Sigmoid colon (tissue), 7 donors: ENCODE measurements at places on chromosomes 2 and 18. TPM values are rescaled to one million over a fixed set of nuclear protein-coding genes. Genes with fewer than 3 reads are reported as not detected.

- no peak within 1 kb of the TSS for H3K4me3 ChIP-seq
- H3K27me3 ChIP-seq, result peaks cover 31% of the 10 kb centered on the region
- no peaks in the 10 kb centered on the region for H3K4me1 ChIP-seq
- no peak for DNase-seq
- no peak within 1 kb of the TSS for H3K27ac ChIP-seq
- H3K36me3 ChIP-seq, result no peaks in the 10 kb centered on the region
Measured at GRCh38 chr2:11533278-11534070, at the start of gene GREB1. Gene GREB1, plus strand, starts transcription at chr2:11534045. Its CDS starts 22,570 bp downstream, at chr2:11556615.

DNA sequence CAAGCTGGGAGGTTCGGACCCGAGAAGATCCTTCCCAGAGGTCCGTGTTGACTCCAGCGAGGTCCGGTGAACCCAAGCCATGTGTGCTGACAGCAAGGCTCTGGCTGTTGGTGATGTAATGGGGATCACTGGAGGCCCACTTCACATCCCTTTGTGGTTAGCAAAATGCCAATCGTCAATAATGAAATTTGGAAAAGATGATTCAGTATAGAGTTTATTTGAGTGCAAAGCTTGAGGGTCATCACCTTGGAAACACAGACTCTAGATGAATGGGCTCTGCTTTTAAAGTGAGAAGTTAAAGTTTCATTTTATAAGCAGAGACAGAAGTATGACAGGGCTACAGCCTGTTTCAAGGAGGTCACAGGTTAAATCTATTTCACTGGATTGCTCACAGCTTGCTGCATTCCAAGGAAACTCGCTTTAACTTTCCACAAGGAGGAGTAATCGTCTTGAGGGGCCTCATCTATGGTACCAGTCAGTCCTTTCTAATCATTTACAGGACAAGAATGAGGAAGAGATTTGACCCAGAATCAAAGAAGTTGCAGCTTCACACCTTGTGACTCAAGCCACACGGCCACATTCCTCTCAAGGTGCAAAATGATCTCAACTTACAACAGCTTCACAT lies 140.5 kb downstream of the TPO start:
- H3K36me3 ChIP-seq, result no peaks in the 10 kb centered on the region
- H3K27me3 ChIP-seq, result no peaks in the 10 kb centered on the region
- no peak for DNase-seq
- H3K4me1 ChIP-seq, result peaks cover 10% of the 10 kb centered on the region

DNA sequence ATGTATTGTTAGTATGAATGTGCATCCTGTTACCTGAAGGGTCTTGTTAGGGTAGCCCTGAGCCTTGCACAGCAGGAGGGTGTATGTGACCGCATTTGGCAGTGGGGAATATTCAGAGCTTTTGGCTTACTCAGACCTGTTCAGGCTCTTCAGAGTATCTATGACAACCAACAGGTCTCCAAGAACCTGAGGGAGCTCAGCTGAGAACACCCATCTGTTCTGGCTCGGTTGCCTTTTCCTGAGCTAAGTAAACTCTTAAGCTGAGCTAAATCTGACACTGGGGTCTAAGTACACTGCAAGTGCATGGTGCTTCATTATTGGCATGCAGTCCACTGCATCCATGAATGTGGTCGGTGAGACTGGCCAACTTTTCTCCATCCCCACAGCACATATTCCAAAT lies 92.4 kb upstream of the CHST9 start:
- no peaks in the 10 kb centered on the region for H3K36me3 ChIP-seq
- no peak overlapping the region for H3K27ac ChIP-seq
- no peak for DNase-seq
- H3K27me3 ChIP-seq, result no peaks in the 10 kb centered on the region

The SLC9A4 gene
- total RNA-seq, result not detected

The UBR3 gene
- total RNA-seq, result 84.9 TPM

The PSMA8 gene
- total RNA-seq, result not detected

DNA sequence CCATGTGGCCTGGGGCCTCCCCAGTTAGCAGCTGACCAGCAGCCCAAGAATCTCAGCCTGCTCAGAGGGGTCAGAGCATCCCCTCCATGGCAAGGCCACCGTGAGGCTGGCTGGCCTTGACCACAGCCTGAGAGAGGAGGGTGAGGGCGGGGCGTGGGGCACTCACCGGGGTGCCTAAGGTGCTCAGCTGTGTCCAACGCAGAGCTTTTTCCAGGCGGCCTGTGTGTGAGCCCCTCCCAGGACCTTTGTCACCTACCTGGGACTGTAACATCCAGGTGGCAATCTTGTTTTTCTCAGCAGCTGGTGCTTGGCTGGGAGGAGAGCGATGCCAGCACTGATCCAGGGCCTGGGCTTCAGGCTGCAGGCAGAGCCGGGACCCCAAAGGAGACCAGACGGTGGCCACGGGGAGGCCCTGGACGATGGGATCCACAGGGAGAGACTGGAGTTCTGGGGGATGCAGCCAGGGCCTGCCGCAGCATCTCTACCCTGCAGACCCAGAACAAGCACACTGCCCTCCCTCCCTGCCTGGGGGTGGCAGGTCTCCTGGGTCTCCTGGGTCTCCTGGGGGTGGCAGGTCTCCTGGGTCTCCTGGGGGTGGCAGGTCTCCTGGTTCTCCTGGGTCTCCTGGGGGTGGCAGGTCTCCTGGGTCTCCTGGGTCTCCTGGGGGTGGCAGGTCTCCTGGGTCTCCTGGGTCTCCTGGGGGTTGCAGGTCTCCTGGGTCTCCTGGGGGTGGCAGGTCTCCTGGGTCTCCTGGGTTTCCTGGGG lies 12.3 kb downstream of the SNED1 start:
- H3K27ac ChIP-seq, result peak overlapping the region; percentile 69
- H3K4me1 ChIP-seq, result peaks cover 15% of the 10 kb centered on the region
- no peaks in the 10 kb centered on the region for H3K27me3 ChIP-seq
- DNase-seq, result peak; percentile 48

GRCh38 chr2:189609423-189609816 lies 28.8 kb upstream of the SLC40A1 start:
- no peaks in the 10 kb centered on the region for H3K27me3 ChIP-seq
- no peak overlapping the region for H3K4me3 ChIP-seq
- DNase-seq, result no peak
- H3K27ac ChIP-seq, result no peak overlapping the region

GRCh38 chr2:217527590-217528202 lies 475.1 kb downstream of the TNS1 start:
- H3K27me3 ChIP-seq, result no peaks in the 10 kb centered on the region
- no peak overlapping the region for H3K27ac ChIP-seq
- H3K4me3 ChIP-seq, result no peak overlapping the region
- H3K36me3 ChIP-seq, result no peaks in the 10 kb centered on the region

The CYP1B1 gene
- total RNA-seq, result 24.6 TPM

The COL3A1 gene
- total RNA-seq, result 183 TPM

DNA sequence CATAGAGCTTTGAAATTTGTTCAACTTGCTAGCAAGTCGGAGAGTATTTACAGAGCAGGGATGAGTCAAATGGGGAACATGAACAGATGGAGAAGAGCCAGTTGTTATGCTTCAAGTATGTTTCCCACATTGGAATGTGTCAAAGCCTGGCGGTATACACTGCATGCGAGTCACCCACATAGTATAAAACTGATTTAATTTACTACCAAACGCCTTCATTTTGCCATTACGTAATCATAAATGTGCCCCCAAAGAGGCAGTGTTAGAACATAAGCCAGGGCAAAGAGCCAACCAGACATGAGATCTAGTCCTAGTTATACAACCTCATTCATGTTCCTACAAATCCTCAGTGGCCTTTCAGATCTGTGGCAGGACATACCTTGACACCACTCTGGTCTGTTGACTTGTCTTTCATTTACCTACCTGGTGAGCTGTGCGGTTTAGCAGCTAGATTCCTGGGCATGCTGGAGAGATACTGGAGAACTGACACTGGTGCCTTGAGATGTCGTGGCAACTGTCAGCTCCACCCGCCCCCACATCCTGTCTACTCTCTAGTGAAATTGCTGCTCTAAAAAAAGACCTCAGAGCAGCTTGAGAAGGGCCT lies 21.7 kb upstream of the NRP2 start:
- H3K36me3 ChIP-seq, result no peaks in the 10 kb centered on the region
- peak; percentile 82 for DNase-seq
- H3K4me1 ChIP-seq, result peaks cover 33% of the 10 kb centered on the region
- no peak overlapping the region for H3K4me3 ChIP-seq
- no peaks in the 10 kb centered on the region for H3K27me3 ChIP-seq

The PPP1R1C gene
- total RNA-seq, result not detected

GRCh38 chr2:47088371-47089082 lies 66.6 kb downstream of the STPG4 start:
- no peak overlapping the region for H3K4me3 ChIP-seq
- H3K36me3 ChIP-seq, result no peaks in the 10 kb centered on the region
- H3K4me1 ChIP-seq, result peaks cover 40% of the 10 kb centered on the region
- DNase-seq, result no peak
- H3K27ac ChIP-seq, result no peak overlapping the region

The ZC3H15 gene
- 61.2 TPM for total RNA-seq

DNA sequence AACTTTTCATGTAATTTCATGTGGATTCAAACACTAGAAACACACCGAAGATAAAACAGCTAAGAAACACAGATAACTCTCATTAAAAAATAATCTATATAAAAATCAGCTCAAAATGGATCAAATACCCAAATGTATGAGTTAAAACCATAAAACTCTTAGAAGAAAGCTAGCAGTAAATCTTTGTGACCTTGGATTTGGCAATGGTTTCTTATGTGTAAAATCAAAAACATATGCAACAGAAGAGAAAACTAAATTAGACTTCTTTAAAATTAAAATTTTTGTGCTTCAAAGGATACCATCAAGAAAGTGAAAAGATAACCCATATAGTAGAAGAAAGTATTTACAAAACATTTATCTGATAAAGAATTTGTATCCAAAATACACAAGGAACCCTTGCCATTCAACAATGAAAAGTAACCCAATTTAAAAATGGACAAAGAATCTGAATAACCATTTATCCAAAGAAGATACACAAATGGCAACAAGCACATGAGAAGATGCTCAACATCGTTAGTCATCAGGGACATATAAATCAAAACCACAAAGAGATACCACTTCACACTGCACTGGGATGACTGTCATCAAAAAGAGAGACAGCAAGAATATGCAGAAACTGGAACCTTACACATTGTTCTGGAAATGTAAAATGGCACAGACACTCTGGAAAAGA lies 27.5 kb downstream of the GAREM1 start:
- no peak for DNase-seq
- no peaks in the 10 kb centered on the region for H3K36me3 ChIP-seq
- no peak overlapping the region for H3K4me3 ChIP-seq
- H3K27ac ChIP-seq, result no peak overlapping the region
- peaks cover 12% of the 10 kb centered on the region for H3K4me1 ChIP-seq
- H3K27me3 ChIP-seq, result no peaks in the 10 kb centered on the region

The NRP2 gene
- 260 TPM for total RNA-seq

The TMEM200C gene
- total RNA-seq, result 0.66 TPM

DNA sequence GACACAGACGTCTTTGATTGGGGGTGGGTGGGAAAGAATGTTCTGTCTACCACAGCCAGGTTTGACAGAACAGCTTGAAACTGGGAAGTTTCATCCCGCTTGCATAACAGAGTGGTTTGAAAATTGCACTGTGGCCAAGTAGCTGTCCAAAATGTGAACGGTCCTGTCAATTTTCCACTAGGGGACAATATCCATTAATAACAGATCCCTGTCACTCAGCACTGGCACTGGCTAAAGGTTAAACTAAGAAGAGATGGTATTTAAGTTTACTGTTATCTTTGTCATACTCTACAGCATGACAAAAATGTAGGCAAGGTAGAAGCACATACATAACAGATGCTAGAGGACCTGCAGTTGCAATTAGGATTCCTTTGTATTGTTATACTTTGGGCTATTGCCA lies 55.6 kb upstream of the ACMSD start:
- H3K36me3 ChIP-seq, result no peaks in the 10 kb centered on the region
- no peaks in the 10 kb centered on the region for H3K4me1 ChIP-seq
- DNase-seq, result no peak
- no peak overlapping the region for H3K27ac ChIP-seq
- H3K27me3 ChIP-seq, result no peaks in the 10 kb centered on the region

The ANKRD30B gene
- not detected for total RNA-seq

GRCh38 chr18:62372156-62372555 lies 47.0 kb downstream of the TNFRSF11A start:
- peaks cover 23% of the 10 kb centered on the region for H3K4me1 ChIP-seq
- H3K4me3 ChIP-seq, result no peak overlapping the region
- no peak for DNase-seq
- H3K36me3 ChIP-seq, result no peaks in the 10 kb centered on the region
- no peaks in the 10 kb centered on the region for H3K27me3 ChIP-seq

DNA sequence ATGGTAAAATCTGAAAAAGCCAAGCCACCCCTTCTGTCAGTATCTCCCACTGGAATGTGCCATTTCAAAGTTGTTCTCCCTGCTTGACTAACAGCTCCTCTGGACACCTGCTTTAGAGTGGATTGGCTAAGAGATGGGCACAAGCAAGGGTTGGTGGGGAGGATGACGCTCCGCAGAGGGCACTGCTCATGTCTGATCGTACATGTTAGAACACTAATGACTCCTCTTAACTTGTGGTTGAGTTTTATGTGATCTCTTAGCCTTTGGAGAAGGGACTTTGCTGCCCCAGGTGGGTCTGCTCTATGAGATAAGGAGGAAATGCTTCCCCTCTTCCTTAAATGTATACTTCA lies 8.2 kb upstream of the KIAA2012 start:
- no peaks in the 10 kb centered on the region for H3K36me3 ChIP-seq
- H3K4me3 ChIP-seq, result no peak overlapping the region
- DNase-seq, result no peak

The FAP gene
- total RNA-seq, result 24.8 TPM

The SKOR2 gene
- total RNA-seq, result not detected

The UGT1A9 gene
- not detected for total RNA-seq
